Astrocyte of the spinal cord (primary cell): ENCODE measurements at places on chromosomes 2 and 18.
A peak's percentile ranks its signal among the peaks of the same experiment; 100 is the strongest.

- DNase-seq: peak; percentile 20
Observed at GRCh38 chr2:236014408-236015131, 153.6 kb downstream of the GBX2 start.

- DNase-seq: no peak
Observed at GRCh38 chr2:145799595-145800108, 1279.7 kb upstream of the ZEB2 start.

GRCh38 chr2:49661809-49662208 is 507.5 kb upstream of the FSHR start:
- no peak for DNase-seq

- DNase-seq: no peak
Observed at GRCh38 chr18:63376538-63376937, 9.5 kb upstream of the KDSR start.

DNA sequence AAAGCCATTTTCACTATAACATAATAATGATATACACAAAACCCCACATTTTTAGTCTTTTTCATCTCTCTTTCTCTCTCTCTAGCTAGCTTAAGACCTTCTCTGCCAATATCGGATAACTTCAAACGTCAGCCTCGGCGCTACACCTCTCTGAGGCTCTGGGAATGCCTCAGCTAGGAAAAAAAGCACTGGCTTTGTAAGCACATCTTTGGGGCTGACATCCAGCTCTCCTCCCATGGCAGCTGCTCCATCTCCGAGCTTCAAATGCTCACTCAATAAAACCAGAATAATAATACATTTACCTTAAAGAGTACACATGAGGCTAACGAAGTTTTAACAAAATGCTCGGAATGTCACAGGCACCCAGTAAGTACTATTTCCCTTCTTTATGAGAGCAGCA is 10.8 kb downstream of the RNU4ATAC start:
- DNase-seq: no peak

- DNase-seq: no peak
Observed at GRCh38 chr18:36771245-36771644, 57.6 kb downstream of the TPGS2 start.

GRCh38 chr2:205684871-205685313 is 2.6 kb downstream of the NRP2 start:
- DNase-seq: no peak

GRCh38 chr2:84897773-84898172 is 7.7 kb upstream of the TMSB10 start:
- no peak for DNase-seq

DNA sequence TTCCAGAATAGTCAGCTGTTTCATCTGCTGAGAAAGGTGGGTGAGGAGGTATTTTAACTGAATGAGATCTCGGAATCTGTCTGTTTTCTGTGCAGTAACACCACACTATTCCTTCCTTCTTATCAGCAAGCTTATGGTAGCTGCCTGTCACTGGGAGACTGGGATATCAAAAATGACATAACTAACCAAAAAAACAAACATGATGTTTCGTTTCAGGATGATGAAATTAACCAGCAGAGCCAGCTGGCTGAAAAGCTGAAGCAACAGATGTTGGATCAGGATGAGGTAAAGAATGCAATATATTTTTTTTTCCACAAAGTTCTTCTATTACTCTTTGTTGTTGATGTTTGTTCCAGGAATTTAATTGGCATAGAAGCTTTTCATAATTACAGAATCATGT is 59.8 kb upstream of the LYPD6B start:
- no peak for DNase-seq

DNA sequence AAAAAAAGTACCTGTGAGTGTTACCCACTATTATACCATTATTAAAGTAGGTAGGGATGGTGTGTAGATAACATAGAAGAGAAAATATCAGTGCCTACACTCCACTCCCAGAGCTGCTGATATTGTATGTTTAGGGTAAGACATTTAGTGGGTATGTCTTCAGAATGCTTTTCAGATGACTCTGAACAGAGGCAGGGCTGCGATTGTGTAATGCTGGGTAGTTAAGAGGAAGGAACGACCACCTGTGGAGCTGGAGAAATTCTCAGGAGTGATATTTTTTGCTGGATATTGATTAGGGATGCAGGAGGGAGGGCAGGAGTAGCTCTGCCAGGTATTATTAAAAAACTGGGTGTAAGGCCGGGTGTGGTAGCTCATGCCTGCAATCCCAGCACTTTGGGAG is 2.8 kb downstream of the CNOT11 start:
- peak; percentile 30 for DNase-seq

DNA sequence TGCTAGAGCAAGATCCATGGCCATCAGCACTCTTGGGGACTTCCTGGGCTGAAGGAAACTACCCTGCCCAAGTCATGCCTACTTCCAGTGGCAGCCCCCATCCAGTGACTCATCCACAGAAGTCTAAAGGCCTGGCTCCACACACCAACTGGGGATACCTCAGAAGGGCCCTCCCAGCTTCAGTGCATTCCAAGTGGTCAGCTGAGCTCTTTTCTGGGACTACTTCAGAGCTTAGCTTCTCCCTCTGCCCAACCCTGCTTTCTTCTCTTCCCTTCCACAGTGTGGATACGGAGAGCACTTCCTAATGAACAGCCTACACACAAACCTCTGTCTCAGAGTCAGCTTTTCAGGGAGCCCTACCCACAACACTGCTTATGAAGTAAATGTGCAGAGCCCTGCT is 66.5 kb downstream of the CLHC1 start:
- peak; percentile 58 for DNase-seq

GRCh38 chr2:117684919-117685318 is 129.6 kb upstream of the DDX18 start:
- DNase-seq: no peak

GRCh38 chr2:71608441-71608840 is 155.1 kb downstream of the DYSF start:
- no peak for DNase-seq
